Progenitor cell of endocrine pancreas (in vitro differentiated cells): ENCODE measurements at places on chromosomes 6 and 20. TPM values are rescaled to one million over a fixed set of nuclear protein-coding genes. Genes with fewer than 3 reads are reported as not detected.
A peak's percentile ranks its signal among the peaks of the same experiment; 100 is the strongest.

GGTLC1 gene
- not detected in 2 replicates for total RNA-seq

CPNE1 gene
- 293 and 298 TPM in 2 replicates for total RNA-seq

IPCEF1 gene
- total RNA-seq, result 0.77 and 1.4 TPM in 2 replicates

PIGU gene
- total RNA-seq, result 44.3 and 45.8 TPM in 2 replicates

PACRG gene
- total RNA-seq, result 2.4 TPM in 2 replicates

GRIK2 gene
- 6.3 and 7.6 TPM in 2 replicates for total RNA-seq

HLA-DOB gene
- total RNA-seq, result not detected in 2 replicates

POU5F1 gene
- total RNA-seq, result 0.49 and 1.6 TPM in 2 replicates

- no peak for DNase-seq
- H3K4me3 ChIP-seq, result no peak overlapping the region
- H3K27ac ChIP-seq, result no peak overlapping the region
- peaks cover 2% of the 10 kb centered on the region for H3K4me1 ChIP-seq
- no peaks in the 10 kb centered on the region for H3K27me3 ChIP-seq
Observed at GRCh38 chr6:145707397-145707796, 27.9 kb downstream of the EPM2A start.

DNA sequence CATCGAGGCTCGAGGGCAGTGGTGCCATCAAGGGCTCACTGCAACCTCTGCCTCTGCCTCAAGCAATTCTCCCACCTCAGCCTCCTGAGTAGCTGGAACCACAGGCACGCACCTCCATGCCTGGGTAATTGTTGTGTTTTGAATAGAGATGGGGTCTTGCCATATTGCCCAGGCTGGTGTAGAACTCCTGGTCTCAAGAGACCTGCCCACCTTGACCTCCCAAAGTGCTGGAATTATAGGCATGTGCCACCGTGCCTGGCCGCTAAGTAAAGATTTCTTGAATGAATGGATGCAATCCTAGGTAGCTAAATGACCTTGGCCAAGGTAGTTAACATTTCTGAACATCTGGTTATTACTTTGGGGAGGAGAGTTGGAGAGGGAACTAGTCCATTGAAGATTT, 7.4 kb downstream of the SCAF8 start:
- H3K36me3 ChIP-seq, result peaks cover 3% of the 10 kb centered on the region
- H3K4me3 ChIP-seq, result no peak overlapping the region
- DNase-seq, result no peak

DNA sequence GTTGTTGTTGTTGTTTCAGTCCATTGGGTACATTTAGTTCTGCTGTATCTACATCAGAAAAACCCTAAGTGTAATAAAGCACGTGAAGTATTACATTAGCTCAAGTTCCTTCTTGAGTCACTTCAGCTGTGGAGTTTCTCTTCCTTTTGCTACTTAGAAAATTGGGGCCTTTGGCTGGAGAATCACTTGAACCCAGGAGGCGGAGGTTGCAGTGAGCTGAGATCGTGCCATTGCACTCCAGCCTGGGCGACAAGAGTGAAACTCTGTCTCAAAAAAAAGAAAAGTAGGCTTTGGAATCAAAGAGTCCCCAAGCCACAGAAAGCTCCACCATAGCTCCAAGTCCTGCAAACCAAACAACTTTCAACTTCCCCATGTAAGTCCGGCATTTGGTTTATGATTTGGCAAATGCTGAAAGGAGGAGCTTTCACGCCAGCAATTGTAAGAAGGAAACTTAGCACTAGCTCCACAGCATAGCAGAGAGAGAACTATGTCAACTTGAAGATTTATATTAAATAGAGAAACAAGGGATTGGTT, 56.5 kb upstream of the RNF144B start:
- H3K4me1 ChIP-seq, result no peaks in the 10 kb centered on the region
- H3K36me3 ChIP-seq, result no peaks in the 10 kb centered on the region
- no peak overlapping the region for H3K27ac ChIP-seq
- peaks cover 3% of the 10 kb centered on the region for H3K27me3 ChIP-seq
- no peak overlapping the region for H3K4me3 ChIP-seq

- no peak overlapping the region for H3K27ac ChIP-seq
- peaks cover 12% of the 10 kb centered on the region for H3K36me3 ChIP-seq
- no peak overlapping the region for H3K4me3 ChIP-seq
- H3K27me3 ChIP-seq, result no peaks in the 10 kb centered on the region
Observed at GRCh38 chr6:154950979-154951344, 44.2 kb upstream of the TIAM2 start.

DNA sequence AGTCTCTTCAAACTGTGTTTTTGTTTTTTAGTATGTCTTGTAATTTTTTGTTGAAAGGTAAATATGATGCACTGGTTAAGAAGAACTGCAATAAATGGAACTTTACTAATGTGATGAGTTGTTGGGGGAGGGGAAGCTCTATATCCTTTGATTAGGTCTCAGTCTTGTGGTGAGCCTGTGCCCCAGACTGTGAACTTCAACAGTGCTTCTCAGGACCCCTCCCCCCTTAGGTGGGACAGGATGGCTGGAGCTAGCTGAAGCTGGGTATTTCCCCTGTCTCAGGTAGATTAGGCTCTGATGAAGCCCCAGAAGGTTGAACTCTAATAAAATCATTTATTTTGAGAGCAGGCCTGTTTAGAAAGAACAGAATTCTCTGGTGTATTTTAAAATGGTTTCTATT, 31.4 kb upstream of the TASP1 start:
- H3K4me1 ChIP-seq, result peaks cover 3% of the 10 kb centered on the region
- H3K4me3 ChIP-seq, result no peak overlapping the region
- H3K27ac ChIP-seq, result no peak overlapping the region
- no peak for DNase-seq
- H3K36me3 ChIP-seq, result no peaks in the 10 kb centered on the region

- H3K4me3 ChIP-seq, result peak within 1 kb of the TSS; percentile 93
- H3K27me3 ChIP-seq, result peaks cover 3% of the 10 kb centered on the region
- H3K4me1 ChIP-seq, result peaks cover 5% of the 10 kb centered on the region
Observed at GRCh38 chr6:27388293-27389197, at the start of gene ZNF391. Gene ZNF391 (plus strand): TSS chr6:27388759. CDS start chr6:27400371, 11,612 bp downstream.

DNA sequence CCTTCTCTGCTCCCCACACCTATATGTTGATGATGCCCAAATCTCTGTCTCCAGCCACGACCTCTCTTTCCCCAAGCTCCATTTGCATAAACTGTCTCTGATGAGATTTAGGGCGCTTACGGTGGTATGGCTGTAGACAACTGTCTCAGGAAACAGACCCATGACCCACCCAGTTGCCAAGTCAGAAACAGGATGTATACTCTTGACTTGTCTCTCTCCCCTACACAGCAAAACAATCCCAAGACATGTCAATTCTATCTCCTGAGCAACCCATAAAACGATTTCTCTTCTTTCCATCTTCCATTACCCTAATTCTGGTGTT, 13.9 kb downstream of the GNL1 start:
- H3K27me3 ChIP-seq, result peaks cover 16% of the 10 kb centered on the region
- H3K27ac ChIP-seq, result no peak overlapping the region
- H3K4me1 ChIP-seq, result peaks cover 3% of the 10 kb centered on the region

DNA sequence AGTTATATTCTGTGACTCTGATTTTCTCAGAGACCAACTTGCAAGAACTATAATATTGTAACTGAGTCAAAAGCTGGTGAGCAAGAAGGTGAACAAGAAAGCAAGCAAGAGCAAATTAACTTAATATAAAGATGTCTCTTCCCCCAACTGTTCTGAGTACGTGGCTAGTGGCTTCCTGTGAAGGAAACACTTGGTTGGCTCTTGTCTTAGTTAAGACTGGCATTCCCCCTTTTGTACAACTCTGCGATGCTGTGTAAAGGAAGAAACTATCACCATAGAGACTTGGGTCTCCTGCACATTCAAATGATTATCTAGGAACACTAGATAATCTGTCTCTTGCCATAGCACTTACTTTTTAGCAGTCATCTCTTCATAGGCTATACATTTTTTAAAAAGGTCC, 47.3 kb upstream of the TNFAIP3 start:
- H3K4me3 ChIP-seq, result no peak overlapping the region
- H3K27ac ChIP-seq, result no peak overlapping the region
- no peaks in the 10 kb centered on the region for H3K27me3 ChIP-seq
- H3K36me3 ChIP-seq, result no peaks in the 10 kb centered on the region
- no peak for DNase-seq
- H3K4me1 ChIP-seq, result peaks cover 5% of the 10 kb centered on the region

DNA sequence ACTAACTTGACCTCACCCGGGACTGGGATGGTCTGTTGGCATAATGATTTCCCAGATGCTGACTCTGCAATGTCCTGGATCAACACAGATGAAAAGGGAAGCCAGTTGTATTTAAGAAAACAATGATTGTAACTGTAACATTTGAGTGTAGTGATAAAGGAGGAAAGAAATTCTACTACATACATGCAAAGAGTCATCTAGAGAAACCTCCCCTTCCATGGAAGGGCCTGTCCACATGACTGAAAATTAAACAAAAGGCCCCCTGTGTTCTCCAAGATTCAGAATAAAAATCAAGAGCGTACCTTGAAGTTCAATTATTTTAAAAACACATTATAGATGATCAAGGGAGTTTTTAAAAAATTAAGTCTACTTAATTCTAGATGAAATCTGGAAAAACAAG, 151.2 kb downstream of the FOXC1 start:
- no peaks in the 10 kb centered on the region for H3K27me3 ChIP-seq
- DNase-seq, result no peak
- peak overlapping the region; percentile 14 for H3K27ac ChIP-seq

- peaks cover 22% of the 10 kb centered on the region for H3K4me1 ChIP-seq
- no peak for DNase-seq
- peaks cover 4% of the 10 kb centered on the region for H3K27me3 ChIP-seq
- peak overlapping the region; percentile 8 for H3K27ac ChIP-seq
- H3K36me3 ChIP-seq, result no peaks in the 10 kb centered on the region
Observed at GRCh38 chr6:158548418-158549161, 11.3 kb upstream of the TMEM181 start.

- no peaks in the 10 kb centered on the region for H3K4me1 ChIP-seq
- no peak overlapping the region for H3K27ac ChIP-seq
- H3K36me3 ChIP-seq, result no peaks in the 10 kb centered on the region
- DNase-seq, result no peak
Observed at GRCh38 chr6:53144802-53145201, 3.8 kb downstream of the GCM1 start.

DNA sequence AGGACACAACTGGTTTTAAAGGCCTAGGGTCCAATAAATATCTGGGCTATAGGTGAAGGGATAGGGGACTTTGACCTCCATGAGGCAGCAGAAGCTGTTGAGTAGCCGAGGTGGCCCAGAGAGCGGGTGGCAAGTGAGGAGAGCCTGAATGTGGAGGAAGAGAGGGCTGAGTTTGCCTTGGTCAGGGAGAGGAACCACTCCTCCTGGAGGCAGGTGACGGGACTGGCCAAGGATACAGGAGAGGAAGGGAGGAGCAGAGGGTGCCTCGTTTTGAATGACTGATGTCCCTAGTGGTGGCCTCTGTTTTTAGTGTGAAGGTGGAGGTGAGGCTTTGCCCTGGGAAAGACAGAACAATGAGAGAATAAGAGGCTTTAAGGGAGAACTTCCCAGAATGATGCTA, 19.1 kb upstream of the AAR2 start:
- H3K4me1 ChIP-seq, result peaks cover 4% of the 10 kb centered on the region
- H3K27me3 ChIP-seq, result no peaks in the 10 kb centered on the region
- DNase-seq, result no peak
- H3K4me3 ChIP-seq, result no peak overlapping the region

DNA sequence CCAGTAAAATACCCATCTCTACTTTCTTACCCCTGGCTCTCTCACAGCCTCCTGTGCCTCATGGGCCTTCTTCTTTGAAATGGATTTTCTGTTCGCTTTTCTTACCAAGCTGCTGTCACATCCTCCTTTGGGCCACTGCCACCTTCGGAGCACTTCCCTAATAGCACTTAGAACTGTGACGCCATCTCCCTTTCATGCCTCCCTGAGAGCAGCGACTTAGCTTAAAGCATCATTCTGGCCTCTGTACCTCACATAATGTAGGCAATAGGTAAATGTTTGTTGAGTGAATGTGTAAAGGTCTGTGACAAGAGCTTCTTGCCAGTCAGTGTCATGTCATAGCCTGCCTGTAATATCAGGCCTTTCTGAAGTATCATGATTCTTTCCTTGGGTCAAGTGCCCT, 78.8 kb downstream of the ADGRG6 start:
- H3K4me3 ChIP-seq, result no peak overlapping the region
- H3K36me3 ChIP-seq, result peaks cover 6% of the 10 kb centered on the region
- peaks cover 53% of the 10 kb centered on the region for H3K4me1 ChIP-seq
- H3K27me3 ChIP-seq, result no peaks in the 10 kb centered on the region
- DNase-seq, result no peak
- no peak overlapping the region for H3K27ac ChIP-seq

- no peaks in the 10 kb centered on the region for H3K36me3 ChIP-seq
- DNase-seq, result no peak
- H3K4me3 ChIP-seq, result no peak overlapping the region
Observed at GRCh38 chr6:166204852-166205650, 37.4 kb upstream of the TBXT start.

DNA sequence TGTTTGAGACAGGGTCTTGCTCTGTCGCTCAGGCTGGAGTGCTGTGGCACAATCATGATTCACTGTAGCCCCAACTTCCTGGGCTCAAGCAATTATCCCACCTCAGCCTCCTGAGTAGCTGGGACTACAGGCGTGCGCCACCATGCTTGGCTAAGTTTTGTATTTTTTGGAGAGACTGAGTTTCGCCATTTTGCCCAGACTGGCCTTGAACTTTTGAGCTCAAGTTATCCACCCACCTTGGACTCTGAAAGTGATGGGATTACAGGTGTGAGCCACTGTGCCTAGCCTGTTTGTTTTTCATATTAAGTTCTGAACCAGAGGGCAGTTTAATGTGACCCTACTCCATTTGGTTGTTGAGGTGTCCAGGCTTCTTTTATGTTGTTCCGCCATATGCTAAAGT, 194.8 kb downstream of the PLCB1 start:
- H3K36me3 ChIP-seq, result no peaks in the 10 kb centered on the region
- H3K4me3 ChIP-seq, result no peak overlapping the region
- H3K27me3 ChIP-seq, result peaks cover 2% of the 10 kb centered on the region
- no peak overlapping the region for H3K27ac ChIP-seq
- no peak for DNase-seq
- H3K4me1 ChIP-seq, result peaks cover 28% of the 10 kb centered on the region

GRCh38 chr20:1912053-1912452, 16.8 kb downstream of the SIRPA start:
- peak overlapping the region; percentile 45 for H3K27ac ChIP-seq
- H3K4me3 ChIP-seq, result no peak overlapping the region
- H3K4me1 ChIP-seq, result no peaks in the 10 kb centered on the region

DNA sequence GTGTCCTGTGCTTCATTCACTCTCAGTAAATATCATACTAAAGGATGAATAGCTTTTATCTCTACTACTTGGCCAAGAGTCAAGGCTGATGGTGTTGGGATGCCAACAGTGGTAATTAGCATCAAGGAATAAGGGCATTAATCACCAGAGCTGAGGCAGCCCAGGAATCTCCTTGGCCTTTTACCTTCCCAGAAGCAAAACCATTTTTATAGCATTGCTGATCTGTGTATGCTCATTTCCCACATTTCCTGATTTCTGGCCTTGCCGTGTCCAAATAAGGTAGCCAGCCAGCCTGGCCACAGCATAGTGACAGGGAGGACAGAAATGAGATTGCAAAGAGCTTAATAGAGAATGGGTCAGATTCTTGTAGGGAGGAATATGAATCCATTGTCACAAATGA, 76.7 kb upstream of the FOXO3 start:
- no peak for DNase-seq
- no peaks in the 10 kb centered on the region for H3K27me3 ChIP-seq
- H3K4me1 ChIP-seq, result peaks cover 3% of the 10 kb centered on the region
- H3K27ac ChIP-seq, result no peak overlapping the region
- H3K36me3 ChIP-seq, result peaks cover 6% of the 10 kb centered on the region
